ENCODE measurements at places on chromosomes 13 and 19.
A peak's percentile ranks its signal among the peaks of the same experiment; 100 is the strongest.

GRCh38 chr19:16476401-16476800, 4.6 kb upstream of the EPS15L1 start:
- no peak for DNase-seq

DNA sequence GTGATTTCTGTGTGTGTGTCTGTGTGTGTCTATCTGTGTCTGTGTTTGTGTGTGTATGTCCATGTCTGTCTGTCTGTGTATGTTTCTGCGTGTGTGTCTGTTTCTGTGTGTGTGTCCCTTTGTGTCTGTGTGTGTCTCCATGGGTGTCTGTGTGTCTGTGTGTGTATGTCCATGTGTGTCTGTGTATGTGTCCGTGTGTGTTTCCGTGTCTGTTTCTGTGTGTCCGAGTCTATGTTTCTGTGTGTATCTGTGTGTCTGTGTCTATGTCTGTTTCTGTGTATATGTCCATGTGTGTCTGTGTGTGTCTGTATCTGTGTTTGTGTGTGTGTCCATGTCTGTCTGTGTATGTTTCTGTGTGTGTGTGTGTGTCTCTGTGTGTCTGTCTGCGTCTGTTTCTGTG, 276.3 kb upstream of the SOX1 start:
- peak; percentile 28 for DNase-seq

GRCh38 chr19:35903550-35904179, 1.3 kb downstream of the HCST start:
- peak; percentile 90 for DNase-seq

- DNase-seq = peak; percentile 85
Observed at GRCh38 chr19:49929121-49929610, at the start of the genes ATF5 and NUP62. Gene ATF5, plus strand, starts transcription at chr19:49929205. Its CDS starts 1,646 bp downstream, at chr19:49930851. Gene NUP62, minus strand, starts transcription at chr19:49929504. Its CDS starts 19,697 bp downstream, at chr19:49909807.

- no peak for DNase-seq
Observed at GRCh38 chr19:547836-548720, 4.2 kb downstream of the GZMM start.

DNA sequence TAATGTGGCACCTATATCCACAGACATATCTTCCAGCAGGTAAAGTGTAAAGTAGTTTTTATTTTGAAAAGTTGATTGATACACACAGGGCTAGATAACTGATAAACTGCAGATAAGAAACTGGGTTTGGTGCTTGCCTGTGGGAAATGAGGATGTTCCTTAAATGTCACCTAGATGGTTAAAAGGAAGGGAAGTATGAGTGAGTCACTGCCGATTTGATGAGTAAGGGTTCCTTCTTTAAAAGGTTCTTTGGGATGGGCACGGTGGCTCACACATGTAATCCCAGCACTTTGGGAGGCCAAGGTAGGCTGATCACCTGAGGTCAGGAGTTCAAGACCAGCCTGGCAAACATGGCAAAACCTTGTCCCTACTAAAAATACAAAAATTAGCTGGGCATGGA, 73.8 kb upstream of the FRY start:
- DNase-seq = no peak

GRCh38 chr13:80979035-80979641, 638.2 kb upstream of the SPRY2 start:
- peak; percentile 65 for DNase-seq

DNA sequence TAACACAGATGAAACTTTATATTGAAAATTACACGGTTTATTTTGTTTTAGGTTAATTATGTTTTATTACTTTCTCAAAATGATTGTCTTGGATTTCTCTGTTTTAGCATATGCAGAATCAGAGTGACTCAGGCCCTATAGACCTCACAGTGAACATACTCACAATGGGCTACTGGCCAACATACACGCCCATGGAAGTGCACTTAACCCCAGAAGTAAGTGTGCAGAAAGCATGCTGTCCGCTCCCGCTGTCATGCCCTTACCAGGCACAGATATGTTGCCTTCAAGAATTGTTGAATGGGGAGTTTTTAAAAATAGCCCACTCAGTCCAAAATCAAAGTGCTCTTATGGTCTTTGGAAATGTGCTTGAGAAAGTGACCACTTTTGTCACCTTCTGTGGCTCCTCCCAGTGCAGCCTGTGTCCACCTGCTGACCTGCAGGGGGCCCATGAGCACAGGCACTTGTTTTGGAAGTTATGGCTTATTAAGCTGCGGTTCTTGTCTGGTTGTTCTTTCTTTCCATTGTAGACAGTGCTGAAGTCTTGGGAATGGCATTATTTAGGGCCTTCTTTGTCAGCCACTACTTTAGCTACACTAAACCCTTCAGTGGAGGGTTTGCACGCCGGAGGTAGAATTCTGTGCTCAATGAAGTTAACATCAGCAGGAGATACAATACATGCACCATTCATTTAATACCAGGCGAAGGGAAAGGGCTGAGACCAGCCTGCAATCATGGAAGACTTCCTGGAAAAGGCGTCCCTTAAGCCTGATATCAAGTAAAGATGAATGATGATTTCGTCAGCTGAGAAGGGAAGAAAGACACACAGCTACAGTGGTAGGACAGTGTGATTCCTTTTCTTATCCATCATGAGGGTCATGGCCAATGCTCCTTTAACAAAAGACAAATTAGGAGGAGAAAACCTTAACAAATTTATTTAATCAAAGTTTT, 36.7 kb downstream of the CUL4A start:
- no peak for DNase-seq

- no peak for DNase-seq
Observed at GRCh38 chr13:80058626-80059025, 282.3 kb downstream of the SPRY2 start.

GRCh38 chr19:11451871-11452619, 16.6 kb downstream of the PRKCSH start:
- DNase-seq = no peak

GRCh38 chr19:43639519-43640423, at the start of gene CADM4:
Gene CADM4, minus strand, starts transcription at chr19:43639850. Its CDS starts 60 bp downstream, at chr19:43639790.
- DNase-seq = peak; percentile 55

GRCh38 chr19:19059837-19060611, 3.8 kb upstream of the SLC25A42 start:
- no peak for DNase-seq

DNA sequence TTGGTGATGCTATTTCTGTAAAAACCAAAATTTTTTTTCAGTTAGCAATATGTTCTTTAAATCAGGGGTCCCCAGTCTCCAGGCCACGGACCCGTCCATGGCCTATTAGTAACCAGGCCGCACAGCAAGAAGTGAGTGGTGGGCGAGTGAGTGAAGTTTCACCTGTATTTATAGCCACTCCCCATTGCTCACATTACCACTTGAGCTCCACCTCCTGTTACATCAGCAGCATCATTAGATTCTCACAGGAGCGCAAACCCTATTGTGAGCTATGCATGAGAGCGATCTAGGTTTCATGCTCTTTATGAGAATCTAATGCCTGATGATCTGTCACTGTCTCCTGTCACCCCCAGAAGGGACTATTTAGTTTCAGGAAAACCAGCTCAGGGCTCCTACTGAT, 58.9 kb upstream of the SLC7A1 start:
- no peak for DNase-seq

GRCh38 chr13:40922437-40923040, 96.6 kb downstream of the ELF1 start:
- DNase-seq = peak; percentile 53

DNA sequence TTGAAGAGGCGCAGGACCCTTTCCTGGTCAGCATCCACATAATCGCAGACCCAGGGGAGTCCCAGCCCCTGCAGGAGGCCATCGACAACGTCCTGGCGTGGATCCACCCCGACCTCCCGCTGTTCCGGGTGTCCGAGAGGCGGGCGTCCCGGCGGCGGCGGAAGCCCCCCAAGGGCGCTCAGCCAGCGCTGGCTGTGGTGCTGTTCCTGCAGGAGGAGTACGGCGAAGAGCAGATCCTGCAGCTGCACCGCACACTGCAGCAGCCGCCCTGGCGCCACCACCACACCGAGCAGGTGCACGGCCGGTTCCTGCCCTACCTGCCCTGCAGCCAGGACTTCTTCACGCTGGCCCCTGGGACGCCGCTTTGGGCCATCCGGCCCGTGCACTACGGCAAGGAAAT, 29.3 kb downstream of the FAM124A start:
- no peak for DNase-seq

DNA sequence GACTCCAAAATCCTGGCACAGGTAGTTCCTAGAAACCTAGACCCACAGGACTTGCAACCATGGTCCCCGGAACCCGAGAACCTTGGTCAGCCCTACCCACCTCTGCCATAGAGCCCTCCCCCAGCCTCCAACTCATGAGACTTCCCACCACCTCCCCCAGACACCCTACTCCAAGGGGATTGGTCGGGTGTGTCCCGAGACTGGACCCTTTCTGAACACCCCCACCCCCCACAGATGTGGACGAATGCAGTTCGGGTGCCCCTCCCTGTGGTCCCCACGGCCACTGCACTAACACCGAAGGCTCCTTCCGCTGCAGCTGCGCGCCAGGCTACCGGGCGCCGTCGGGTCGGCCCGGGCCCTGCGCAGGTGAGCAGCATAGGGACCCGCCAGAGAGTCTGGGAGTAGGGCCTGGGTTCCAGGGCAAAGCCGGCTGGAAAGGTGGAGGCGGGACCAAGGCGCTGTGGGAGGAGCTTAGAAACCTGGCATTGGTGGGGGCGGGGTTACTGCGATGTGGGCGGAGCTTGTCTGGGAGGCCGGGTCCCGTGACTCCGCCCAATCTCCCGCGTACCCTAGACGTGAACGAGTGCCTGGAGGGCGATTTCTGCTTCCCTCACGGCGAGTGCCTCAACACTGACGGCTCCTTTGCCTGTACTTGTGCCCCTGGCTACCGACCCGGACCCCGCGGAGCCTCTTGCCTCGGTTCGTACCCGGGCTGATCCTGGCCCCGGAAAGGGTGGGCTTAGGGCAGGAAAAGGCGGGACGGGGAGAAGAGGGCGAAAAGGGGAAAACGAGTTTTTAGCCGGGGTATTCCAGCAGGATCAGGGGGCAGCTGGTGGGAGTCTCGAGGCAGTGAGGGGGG, 11.9 kb downstream of the LTBP4 start:
- peak; percentile 78 for DNase-seq

- DNase-seq = no peak
Observed at GRCh38 chr13:50104493-50104892, 89.2 kb downstream of the KCNRG start.

GRCh38 chr19:53775524-53775923, 48.6 kb downstream of the NLRP12 start:
- no peak for DNase-seq

- no peak for DNase-seq
Observed at GRCh38 chr13:25541434-25542123, 169.8 kb downstream of the ATP8A2 start.

- DNase-seq = no peak
Observed at GRCh38 chr19:45400192-45400591, 4.7 kb downstream of the PPP1R13L start.

- DNase-seq = no peak
Observed at GRCh38 chr19:34269081-34269480, 14.7 kb downstream of the GARRE1 start.

DNA sequence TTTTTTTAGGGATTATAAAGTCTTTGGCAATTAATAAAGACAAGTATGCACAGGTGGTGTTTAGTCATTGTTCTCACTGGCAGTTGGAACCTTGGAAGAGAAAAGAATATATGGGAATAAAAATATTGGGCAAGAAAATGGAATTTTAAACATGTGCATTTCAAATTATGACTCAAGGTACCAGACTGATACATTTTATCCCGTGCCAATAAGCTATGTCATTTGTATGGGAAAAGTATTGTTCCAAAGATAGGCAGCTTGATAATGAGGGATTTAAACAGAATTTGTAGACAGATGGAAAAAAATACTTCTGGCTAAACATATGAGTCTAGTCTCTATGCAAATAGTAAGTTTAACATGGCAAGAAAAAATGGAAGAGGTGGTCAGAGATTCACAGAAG, 169.5 kb upstream of the UFM1 start:
- DNase-seq = no peak

DNA sequence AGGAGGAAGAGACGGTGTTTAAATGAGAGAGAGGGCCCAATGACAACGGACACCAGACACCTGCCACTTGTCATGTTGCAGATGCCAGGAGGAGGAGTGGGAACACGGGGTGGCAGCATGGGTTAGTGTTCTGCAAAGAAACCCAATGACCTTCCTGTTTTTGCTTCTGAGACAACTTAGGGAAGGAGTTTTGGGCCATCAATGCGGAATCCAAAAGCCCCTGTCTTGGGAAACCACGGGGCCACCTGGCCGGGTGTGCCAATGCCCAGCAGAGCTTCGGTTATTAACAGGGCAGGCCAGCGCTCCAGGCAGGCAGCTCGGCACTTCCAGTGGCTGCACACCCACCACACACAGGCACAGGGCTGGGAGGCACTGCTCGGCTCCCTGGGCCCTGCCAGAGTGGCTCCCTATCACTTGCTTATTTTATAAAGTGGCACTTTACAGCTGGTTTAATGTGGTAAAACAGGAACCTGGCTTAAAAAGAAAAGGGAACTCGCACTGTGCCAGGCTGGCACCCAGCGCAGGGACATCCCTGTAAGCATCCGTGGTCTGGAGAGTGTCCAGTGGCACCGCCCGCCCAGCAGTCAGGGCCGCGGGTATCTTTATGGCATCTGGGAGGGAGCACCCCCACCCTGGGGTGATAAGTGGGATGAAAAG, 19.1 kb downstream of the ELL start:
- no peak for DNase-seq

GRCh38 chr13:41780715-41781706, 179.9 kb downstream of the VWA8 start:
- no peak for DNase-seq

DNA sequence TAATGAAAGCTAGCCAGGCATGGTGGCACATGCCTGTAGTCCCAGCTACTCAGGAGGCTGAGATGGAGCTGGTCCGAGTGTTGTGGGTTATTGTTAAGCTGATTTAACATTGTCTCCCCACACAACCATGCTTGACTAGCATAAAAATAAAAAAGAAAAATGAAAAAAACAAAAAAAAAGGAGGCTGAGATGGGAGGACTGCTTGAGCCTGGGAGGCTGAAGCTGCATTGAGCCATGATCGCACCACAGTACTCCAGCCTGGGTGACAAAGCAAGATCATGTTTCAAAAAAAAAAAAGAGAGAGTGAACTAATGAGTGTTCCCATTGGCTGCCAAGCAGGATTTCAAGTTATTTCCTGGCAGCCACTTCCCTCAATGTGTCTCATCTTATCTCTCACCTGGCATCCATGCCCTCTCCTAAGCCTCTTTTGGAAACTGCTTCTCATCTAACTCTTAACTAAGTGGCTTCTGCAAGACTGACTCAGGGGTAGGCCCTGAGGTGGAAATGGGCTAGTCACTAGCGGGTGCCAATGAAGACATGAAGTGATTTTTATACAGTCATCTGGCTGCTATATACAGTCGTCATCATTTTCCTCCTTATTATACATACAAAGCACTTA, 4.9 kb downstream of the THAP8 start:
- no peak for DNase-seq

- no peak for DNase-seq
Observed at GRCh38 chr13:25203127-25203740, 31.1 kb upstream of the AMER2 start.
